H7 (cell line): ENCODE measurements at places on chromosomes 12 and 14. TPM values are rescaled to one million over a fixed set of nuclear protein-coding genes. Genes with fewer than 3 reads are reported as not detected.

The LRCOL1 gene
- total RNA-seq, result not detected in 2 replicates

The REP15 gene
- total RNA-seq, result 0.15 and 0.35 TPM in 2 replicates

The KIF5A gene
- 1.0 and 1.3 TPM in 2 replicates for total RNA-seq

The KITLG gene
- 5.8 and 7.2 TPM in 2 replicates for total RNA-seq

The C3AR1 gene
- not detected in 2 replicates for total RNA-seq

The CPM gene
- total RNA-seq, result 0.28 TPM in 1 of 2 replicates, not detected in the other

The RPL10L gene
- total RNA-seq, result not detected in 2 replicates

The CLSTN3 gene
- total RNA-seq, result 11.0 and 20.3 TPM in 2 replicates

The ABCB9 gene
- 1.7 and 3.0 TPM in 2 replicates for total RNA-seq

The PAH gene
- total RNA-seq, result 0.37 and 0.42 TPM in 2 replicates

The OR6C2 gene
- total RNA-seq, result not detected in 2 replicates

The DIO2 gene
- not detected in 2 replicates for total RNA-seq

The CLEC6A gene
- total RNA-seq, result 0.07 and 0.31 TPM in 2 replicates

The RPGRIP1 gene
- 0.11 and 0.14 TPM in 2 replicates for total RNA-seq

The MMP17 gene
- 36.1 and 75.7 TPM in 2 replicates for total RNA-seq

The LRP1 gene
- total RNA-seq, result 17.3 and 23.9 TPM in 2 replicates

The IRAK3 gene
- total RNA-seq, result 0.28 and 0.41 TPM in 2 replicates

The RGS6 gene
- total RNA-seq, result 0.87 and 1.4 TPM in 2 replicates

The CACNB3 gene
- 3.2 and 4.6 TPM in 2 replicates for total RNA-seq

The CLECL1 gene
- total RNA-seq, result not detected in 2 replicates

The ALDH6A1 gene
- 15.6 and 27.2 TPM in 2 replicates for total RNA-seq

The ZNF385A gene
- 2.7 and 3.5 TPM in 2 replicates for total RNA-seq
